ENCODE measurements at places on chromosomes 7 and 10.

DNA sequence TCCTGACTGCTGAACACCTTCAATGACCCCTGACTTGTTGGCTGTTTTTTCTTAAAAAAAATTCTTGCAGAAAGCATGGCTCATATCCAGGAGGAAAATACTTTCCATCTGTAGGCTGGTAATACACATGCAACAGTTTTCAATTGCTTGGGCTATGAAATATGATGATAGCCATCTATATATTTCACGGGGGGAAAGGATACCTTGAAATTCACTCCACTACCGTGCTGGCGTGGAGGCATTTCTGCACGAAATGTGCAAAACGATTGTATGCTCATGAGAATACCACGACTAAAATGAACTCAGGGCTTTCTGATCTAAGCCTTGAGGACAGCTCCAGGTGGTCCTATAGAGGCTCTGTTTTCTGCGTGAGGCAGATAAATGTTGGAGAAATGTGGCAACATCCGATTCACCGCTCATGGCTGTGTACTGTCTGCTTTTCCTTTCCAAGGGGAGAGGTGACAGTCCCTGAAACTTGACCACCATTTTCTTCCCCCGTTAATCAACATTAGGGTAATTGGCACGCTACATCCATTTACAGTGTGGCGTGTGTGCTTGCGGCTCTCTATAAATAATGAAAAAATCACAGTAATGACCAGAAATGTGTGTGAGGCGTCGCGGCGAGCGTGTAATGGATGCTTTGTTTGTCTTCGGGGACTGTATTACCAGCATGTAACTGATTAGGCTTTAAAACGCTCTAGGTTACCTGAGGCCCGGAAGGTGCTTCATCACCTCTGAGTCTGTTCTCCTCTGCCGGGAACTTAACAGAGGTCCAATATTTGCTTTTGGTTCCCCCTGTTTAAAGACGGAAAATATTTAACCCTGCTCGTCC is 12.8 kb upstream of the CARD11 start:
- no peak for DNase-seq

GRCh38 chr10:75127471-75127870 is 16.0 kb downstream of the SAMD8 start:
- DNase-seq = no peak

- DNase-seq = no peak
These were observed 165.9 kb upstream of the SH2B2 start for GRCh38 chr7:102120666-102121195.

GRCh38 chr7:70436790-70437350 is 695.1 kb upstream of the GALNT17 start:
- no peak for DNase-seq

DNA sequence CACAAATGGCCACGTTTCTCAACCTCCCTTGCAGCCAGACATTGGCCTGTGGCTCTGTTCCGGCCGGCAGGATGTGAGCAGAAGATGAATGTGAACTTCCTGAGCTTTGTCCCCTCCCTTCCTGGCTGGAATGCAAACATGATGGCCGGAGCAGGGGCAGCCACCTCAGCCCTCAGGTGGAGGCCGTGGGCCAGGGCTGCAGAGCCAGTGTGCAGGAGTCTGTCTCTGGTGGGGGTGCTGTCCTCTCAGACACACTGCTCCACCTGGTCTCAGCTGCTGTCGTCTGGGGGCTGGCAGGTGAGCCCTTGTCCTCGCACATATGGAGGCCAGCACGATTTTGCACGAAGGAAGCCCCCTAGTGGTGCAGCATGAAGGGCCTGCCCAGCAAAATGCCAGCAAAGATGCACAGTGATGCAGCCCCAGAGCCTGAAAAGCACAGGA is 25.3 kb upstream of the PWWP2B start:
- no peak for DNase-seq

GRCh38 chr7:4957847-4958476 is 1.0 kb downstream of the MMD2 start:
- DNase-seq = no peak

DNA sequence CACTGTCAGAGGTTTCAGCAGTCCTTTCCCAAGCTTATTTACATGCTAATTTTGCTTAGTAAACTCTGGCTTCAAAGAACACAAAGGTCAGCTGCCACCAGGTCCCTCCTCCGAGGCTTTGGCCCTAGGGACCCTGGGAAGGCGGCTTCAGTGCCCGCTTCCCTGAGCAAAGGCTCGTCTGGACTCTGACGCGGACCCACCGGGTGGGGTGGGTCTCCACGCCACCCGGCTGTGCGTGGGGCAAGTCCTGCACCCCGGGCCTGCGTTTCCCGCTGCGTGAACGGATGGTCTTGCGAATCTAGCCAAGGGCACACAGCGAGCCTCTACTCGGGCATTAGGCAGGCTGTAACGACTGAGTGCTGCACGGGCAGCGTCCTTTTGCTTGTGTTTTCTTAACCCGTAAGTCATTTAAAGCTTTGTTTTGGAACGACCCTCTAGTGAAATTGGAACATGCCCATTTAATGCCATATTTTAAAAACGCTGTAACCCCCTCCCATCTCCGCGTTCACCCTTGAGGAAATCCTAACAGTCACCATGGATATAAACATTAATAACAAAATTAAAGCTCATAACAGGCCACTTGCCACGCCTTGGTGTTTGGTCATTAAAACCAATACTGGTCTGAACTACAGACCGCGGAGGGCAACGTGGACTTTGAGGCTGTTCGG is 828 bp downstream of the BNIP3 start:
- no peak for DNase-seq

- DNase-seq = no peak
These were observed 97.8 kb downstream of the GALNT17 start for GRCh38 chr7:71229699-71230098.

- DNase-seq = no peak
These were observed 12.8 kb downstream of the PRXL2A start for GRCh38 chr10:80421050-80421706.

DNA sequence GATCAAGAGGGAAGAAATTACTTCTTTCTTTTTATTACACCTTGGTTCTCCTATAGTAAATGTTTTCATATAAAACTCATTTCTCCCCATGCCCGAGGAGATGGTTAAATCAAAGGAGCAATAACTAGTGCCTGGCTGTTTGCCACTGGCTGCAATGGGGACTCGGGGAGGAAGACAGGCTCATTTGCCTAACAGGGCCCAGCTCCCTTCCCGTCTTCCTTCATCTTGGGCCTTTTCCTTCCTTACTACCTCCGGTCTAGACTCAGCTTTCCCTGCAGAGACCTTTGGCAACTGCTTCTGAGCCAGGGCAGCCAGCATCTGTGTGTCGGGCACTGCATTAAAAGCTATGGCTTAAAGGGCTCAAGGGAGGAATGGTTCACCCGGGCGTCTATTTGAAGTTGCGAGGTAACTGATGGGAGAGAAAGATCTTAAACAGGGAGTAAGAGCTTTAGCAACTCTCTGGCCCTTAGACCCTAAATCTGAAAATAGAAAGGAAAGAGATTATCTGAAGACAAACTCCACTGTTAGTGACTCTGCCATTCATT is 63.5 kb downstream of the CALD1 start:
- no peak for DNase-seq

- DNase-seq = no peak
These were observed 787 bp downstream of the MAGI2 start for GRCh38 chr7:79452495-79453265.

DNA sequence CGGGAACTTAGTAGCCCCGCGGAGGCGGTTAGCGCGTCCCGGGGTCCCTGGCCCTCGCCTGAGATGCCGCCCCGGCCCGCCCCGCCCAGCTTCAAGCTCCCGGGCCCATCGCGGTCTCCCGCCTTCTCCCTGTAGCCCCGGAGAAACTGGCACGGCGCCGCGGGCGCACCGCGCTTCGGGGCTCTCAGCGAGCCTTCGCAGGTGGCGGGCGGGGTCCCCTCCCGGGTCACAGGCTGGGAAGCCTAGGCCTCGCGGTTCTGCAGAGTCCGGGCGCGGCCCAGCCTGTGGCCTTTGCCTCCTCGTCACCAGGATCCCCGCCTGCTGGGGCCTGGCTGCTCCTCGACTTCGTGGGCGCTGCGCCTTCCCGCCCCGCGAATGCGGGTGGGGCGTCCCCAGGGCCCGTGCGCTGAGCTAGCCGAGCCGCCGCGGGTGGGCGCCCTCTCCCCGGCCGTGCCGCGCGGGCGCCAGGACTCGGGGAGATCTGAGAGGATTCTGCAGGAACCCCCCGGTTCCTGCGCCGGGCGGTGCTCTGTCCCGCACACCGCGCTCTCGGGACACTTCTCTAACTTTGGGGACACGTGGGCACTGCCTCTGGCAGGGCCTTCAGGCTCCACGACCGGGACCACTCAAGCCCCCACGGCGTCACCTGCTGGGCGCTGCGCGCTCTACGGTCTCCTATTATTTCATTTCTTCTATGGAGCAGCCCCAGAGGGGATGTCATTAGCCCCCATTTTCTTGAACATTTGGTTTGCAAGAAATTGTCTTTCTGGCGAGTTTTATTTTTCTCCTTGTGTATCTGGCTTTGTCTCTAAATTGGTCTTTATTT is 682 bp upstream of the RGS10 start:
- peak; percentile 42 for DNase-seq

DNA sequence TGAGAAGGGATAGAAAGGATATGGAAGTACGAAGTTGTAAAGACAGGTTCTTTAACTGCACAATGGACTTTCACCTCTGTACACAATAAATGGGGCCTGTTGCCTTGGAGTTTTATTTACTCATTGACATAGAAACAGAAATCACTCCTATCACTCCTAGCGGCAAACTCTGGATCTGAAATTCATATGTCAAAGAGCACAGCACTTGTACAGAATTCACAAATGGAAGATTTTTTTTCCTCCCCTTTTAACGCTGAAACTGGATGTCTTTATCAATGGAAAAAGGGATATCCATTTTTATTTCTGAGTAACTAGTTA is 18.2 kb downstream of the NT5C3A start:
- no peak for DNase-seq

GRCh38 chr10:133168617-133169031 is 8.6 kb downstream of the KNDC1 start:
- DNase-seq = no peak

DNA sequence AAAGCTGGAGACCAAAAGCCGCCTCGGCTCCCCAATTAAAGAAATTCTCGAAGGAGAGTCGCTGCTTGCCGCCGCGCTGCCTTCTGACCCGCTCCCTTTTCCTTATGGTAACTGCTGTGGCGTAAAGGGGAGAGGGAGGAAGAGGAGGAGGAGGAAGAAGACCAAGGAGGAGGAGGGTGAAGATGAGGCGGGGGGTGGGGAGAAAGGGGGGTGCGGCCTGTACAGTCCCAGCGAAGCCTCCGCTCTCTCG is 388 bp downstream of the CNOT4 start:
- DNase-seq = peak; percentile 2

GRCh38 chr7:91067242-91067641 is 197.0 kb upstream of the FZD1 start:
- no peak for DNase-seq

- DNase-seq = no peak
These were observed 1194.4 kb upstream of the SORCS1 start for GRCh38 chr10:108358912-108359311.

- no peak for DNase-seq
These were observed 24.3 kb downstream of the ACTA2 start for GRCh38 chr10:88928254-88928653.

GRCh38 chr7:47726047-47726726 is 144.3 kb upstream of the TNS3 start:
- no peak for DNase-seq

- DNase-seq = no peak
These were observed 46.3 kb downstream of the HDAC9 start for GRCh38 chr7:18541871-18542212.

- no peak for DNase-seq
These were observed 73.6 kb downstream of the CYP26A1 start for GRCh38 chr10:93147281-93147680.

GRCh38 chr10:119274519-119275045 is 67.2 kb downstream of the GRK5 start:
- no peak for DNase-seq

- no peak for DNase-seq
These were observed 2.1 kb upstream of the KAT6B start for GRCh38 chr10:74824184-74824899.
